ENCODE measurements at places on chromosomes 12 and 14.
A peak's percentile ranks its signal among the peaks of the same experiment; 100 is the strongest.

DNA sequence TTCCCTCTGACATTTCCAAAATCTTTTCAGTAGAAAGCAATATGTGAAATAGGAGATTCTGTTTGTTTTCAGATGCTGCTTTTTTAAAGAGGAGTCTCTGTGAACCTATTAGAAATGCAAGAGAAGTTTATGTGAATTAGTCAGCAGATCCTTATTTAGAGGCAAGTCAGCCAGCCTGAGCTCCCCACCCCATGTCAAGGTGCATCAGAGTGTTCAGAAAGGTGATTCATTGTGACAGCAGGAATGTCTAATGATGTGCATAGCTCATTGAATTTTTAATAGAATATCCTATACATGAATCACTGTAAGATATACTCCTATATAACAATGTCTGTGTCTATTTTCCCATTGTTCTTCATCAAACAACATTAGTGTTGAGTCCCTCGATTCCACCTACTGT, 1222.4 kb upstream of the USP15 start:
- H3K27ac ChIP-seq, result no peak overlapping the region
- H3K27me3 ChIP-seq, result no peaks in the 10 kb centered on the region
- H3K4me3 ChIP-seq, result no peak overlapping the region
- no peaks in the 10 kb centered on the region for H3K36me3 ChIP-seq

- H3K36me3 ChIP-seq, result no peaks in the 10 kb centered on the region
- H3K4me3 ChIP-seq, result no peak overlapping the region
- H3K27me3 ChIP-seq, result no peaks in the 10 kb centered on the region
- DNase-seq, result no peak
Observed at GRCh38 chr12:47085815-47086252, 6.1 kb upstream of the AMIGO2 start.

GRCh38 chr14:33679461-33680225, 271.2 kb downstream of the EGLN3 start:
- DNase-seq, result no peak
- H3K4me3 ChIP-seq, result no peak overlapping the region
- H3K27ac ChIP-seq, result no peak overlapping the region
- no peaks in the 10 kb centered on the region for H3K27me3 ChIP-seq

- H3K27ac ChIP-seq, result no peak overlapping the region
- no peak for DNase-seq
- H3K36me3 ChIP-seq, result no peaks in the 10 kb centered on the region
- no peaks in the 10 kb centered on the region for H3K4me1 ChIP-seq
- no peak overlapping the region for H3K4me3 ChIP-seq
Observed at GRCh38 chr12:92908108-92908507, 21.0 kb downstream of the EEA1 start.

DNA sequence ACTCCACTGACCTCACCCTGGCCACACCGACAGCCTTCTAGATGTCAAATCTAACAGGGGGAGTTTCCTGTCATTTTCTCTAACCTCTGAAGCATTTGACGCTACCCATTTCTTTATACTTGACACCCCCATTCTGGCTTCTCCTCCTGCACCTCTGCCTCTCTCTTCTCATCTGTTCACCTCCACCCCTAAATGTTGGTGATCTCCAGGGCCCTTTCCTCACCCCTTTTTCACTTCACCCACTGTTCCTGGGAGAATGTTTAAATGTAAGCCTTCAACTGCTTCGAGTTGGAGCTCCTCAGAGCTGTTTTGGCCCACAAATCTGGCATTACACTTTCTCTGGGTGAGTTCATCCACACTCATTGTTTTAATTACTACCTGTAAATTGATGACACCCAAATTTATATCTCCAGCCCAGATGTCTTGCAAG, 452 bp upstream of the RABGGTA start:
- H3K4me1 ChIP-seq, result no peaks in the 10 kb centered on the region
- no peaks in the 10 kb centered on the region for H3K36me3 ChIP-seq
- peak overlapping the region; percentile 98 for H3K27ac ChIP-seq
- H3K4me3 ChIP-seq, result peak overlapping the region; percentile 73
